Esophagus squamous epithelium (tissue), 5 donors: ENCODE measurements at places on chromosomes 12 and 14.

GRCh38 chr14:71883094-71883493 lies 49.1 kb upstream of the RGS6 start:
- DNase-seq: no peak
- H3K27ac ChIP-seq: no peak overlapping the region
- H3K36me3 ChIP-seq: no peaks in the 10 kb centered on the region
- H3K4me3 ChIP-seq: no peak overlapping the region
- H3K4me1 ChIP-seq: no peaks in the 10 kb centered on the region

GRCh38 chr12:111413442-111414086 lies 7.8 kb downstream of the SH2B3 start:
- peaks cover 56% of the 10 kb centered on the region for H3K4me1 ChIP-seq
- no peak overlapping the region for H3K4me3 ChIP-seq
- no peak overlapping the region for H3K27ac ChIP-seq
- H3K27me3 ChIP-seq: no peaks in the 10 kb centered on the region
- H3K36me3 ChIP-seq: peaks cover 7% of the 10 kb centered on the region

DNA sequence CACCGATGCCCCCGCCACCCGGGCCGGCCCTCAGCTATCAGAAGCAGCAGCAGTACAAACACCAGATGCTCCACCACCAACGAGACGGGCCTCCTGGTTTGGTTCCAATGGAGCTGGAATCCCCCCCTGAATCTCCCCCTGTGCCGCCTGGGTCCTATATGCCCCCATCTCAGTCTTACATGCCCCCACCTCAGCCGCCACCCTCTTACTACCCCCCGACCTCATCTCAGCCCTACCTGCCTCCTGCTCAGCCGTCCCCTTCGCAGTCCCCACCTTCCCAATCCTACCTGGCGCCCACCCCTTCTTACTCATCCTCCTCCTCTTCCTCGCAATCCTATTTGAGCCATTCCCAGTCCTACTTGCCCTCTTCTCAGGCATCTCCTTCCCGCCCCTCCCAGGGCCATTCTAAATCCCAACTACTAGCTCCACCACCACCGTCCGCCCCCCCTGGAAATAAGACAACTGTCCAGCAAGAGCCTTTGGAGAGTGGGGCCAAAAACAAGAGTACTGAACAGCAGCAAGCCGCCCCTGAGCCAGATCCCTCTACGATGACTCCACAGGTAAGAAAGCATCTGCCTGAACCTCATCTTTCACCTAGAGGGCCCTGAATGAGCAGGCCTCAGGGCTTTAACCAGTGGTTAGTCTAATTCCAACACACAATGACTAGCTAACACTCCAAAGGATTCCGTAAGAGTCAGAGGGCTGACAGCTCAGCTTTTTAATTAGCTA lies 851 bp downstream of the YLPM1 start:
- peaks cover 26% of the 10 kb centered on the region for H3K4me1 ChIP-seq
- no peaks in the 10 kb centered on the region for H3K36me3 ChIP-seq
- H3K27ac ChIP-seq: peak overlapping the region; percentile 91
- no peaks in the 10 kb centered on the region for H3K27me3 ChIP-seq

GRCh38 chr12:97048421-97049035 lies 141.5 kb downstream of the NEDD1 start:
- no peaks in the 10 kb centered on the region for H3K36me3 ChIP-seq
- no peak overlapping the region for H3K4me3 ChIP-seq
- no peaks in the 10 kb centered on the region for H3K4me1 ChIP-seq
- no peak for DNase-seq
- no peaks in the 10 kb centered on the region for H3K27me3 ChIP-seq

- peaks cover 13% of the 10 kb centered on the region for H3K27me3 ChIP-seq
- H3K36me3 ChIP-seq: no peaks in the 10 kb centered on the region
- peaks cover 31% of the 10 kb centered on the region for H3K4me1 ChIP-seq
- no peak overlapping the region for H3K27ac ChIP-seq
- H3K4me3 ChIP-seq: no peak overlapping the region
- no peak for DNase-seq
These were observed 52.0 kb upstream of the PPP2R5C start for GRCh38 chr14:101709533-101709881.

DNA sequence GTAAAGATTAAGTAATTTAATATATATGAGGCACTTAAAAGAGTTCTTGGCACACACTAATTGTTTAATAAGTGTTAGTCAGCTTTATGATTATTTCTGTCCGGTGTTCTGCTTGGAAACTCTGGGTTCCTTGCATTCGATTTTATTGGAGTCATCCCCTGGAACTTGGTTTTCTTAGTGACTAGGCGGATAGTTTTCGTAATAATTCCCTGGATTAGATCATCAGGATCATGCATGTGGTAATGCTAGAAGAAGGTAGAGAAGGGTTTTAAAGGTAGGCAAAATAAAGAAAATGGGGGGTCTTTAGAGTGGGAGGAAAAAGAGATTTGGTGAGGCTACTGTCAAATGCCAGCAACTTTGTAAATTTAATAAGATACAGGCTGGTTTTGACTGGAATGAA lies 88.4 kb downstream of the MYF5 start:
- no peak for DNase-seq
- no peak overlapping the region for H3K27ac ChIP-seq
- no peak overlapping the region for H3K4me3 ChIP-seq

- peaks cover 67% of the 10 kb centered on the region for H3K4me1 ChIP-seq
- no peaks in the 10 kb centered on the region for H3K36me3 ChIP-seq
- no peak overlapping the region for H3K4me3 ChIP-seq
- no peaks in the 10 kb centered on the region for H3K27me3 ChIP-seq
- H3K27ac ChIP-seq: no peak overlapping the region
These were observed 6.5 kb downstream of the PHLDA1 start for GRCh38 chr12:76024942-76025600.

- no peaks in the 10 kb centered on the region for H3K27me3 ChIP-seq
- DNase-seq: no peak
- no peak overlapping the region for H3K4me3 ChIP-seq
These were observed 2.9 kb downstream of the RILPL1 start for GRCh38 chr12:123530668-123531067.

- peaks cover 9% of the 10 kb centered on the region for H3K4me1 ChIP-seq
- H3K36me3 ChIP-seq: no peaks in the 10 kb centered on the region
- no peak for DNase-seq
These were observed 9.4 kb downstream of the ERP27 start for GRCh38 chr12:14928931-14929330.

GRCh38 chr12:79451978-79452377 lies 238.8 kb downstream of the PAWR start:
- no peaks in the 10 kb centered on the region for H3K27me3 ChIP-seq
- H3K36me3 ChIP-seq: no peaks in the 10 kb centered on the region
- no peaks in the 10 kb centered on the region for H3K4me1 ChIP-seq
- H3K4me3 ChIP-seq: no peak overlapping the region
- peak overlapping the region; percentile 34 for H3K27ac ChIP-seq
- DNase-seq: no peak

DNA sequence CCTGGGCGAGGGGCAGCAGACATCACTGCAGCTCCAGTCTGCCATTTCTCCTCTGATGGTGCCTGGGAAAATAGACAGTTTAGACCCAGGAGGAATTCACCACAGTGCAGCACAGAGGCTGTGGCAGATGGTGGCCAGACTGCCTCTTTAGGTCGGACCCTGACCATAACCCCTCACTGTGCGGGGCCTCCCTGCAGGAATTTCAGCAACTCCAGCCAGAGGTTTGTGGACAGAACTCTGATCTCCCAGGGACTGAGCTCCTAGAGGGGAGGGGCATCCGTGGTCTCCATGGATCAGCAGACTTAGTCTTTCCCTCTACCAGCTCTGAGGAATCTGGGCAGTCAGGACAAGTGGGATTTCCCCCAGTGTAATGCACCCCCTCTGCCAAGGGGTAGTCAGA lies 106.5 kb downstream of the ZC3H14 start:
- H3K4me3 ChIP-seq: no peak overlapping the region
- H3K27ac ChIP-seq: no peak overlapping the region
- DNase-seq: no peak
- no peaks in the 10 kb centered on the region for H3K27me3 ChIP-seq
- H3K36me3 ChIP-seq: no peaks in the 10 kb centered on the region

DNA sequence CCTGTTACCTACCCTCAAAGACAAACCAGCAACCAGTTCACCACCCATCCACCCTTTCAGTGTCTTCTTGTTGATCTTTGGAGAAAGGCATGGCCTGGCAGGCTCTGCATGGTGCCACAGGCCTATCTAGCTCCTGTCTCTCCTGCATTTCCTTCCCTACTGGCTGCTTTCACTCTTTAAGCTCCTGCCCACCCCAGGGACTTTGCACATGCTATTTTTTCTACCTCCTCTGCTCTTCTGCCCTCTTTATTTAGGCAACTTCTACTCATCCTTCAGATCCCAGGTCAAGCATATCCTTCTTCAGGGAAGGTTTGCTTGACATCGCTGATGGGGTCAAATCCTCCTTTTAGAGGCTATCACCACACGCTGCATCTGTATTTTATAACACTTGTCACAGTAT lies 27.1 kb upstream of the GPRC5A start:
- peaks cover 4% of the 10 kb centered on the region for H3K27me3 ChIP-seq
- no peak overlapping the region for H3K4me3 ChIP-seq
- H3K36me3 ChIP-seq: no peaks in the 10 kb centered on the region
- no peak for DNase-seq
- no peaks in the 10 kb centered on the region for H3K4me1 ChIP-seq

DNA sequence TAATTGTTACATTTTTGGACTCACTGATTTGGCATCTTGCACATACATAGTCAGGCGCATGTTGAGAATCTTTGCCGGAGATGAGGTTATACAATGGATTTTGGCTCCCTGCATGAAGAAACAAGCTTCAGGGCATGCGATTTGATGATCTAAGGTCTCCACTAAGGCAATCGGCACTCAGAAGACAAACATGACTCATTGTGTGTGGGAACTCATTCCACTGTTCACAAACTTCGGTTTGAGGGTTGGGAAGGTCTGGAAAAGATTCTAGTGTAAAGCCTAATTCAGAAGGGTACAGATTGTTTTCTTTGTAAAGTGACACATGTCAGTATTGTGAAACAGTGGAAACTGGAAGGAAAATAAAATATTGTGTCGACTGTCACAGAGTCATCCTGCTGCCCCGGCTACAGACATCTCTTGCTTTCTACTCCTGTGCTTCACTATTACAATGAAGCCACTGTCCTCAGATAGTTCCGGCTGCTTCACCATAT lies 192.6 kb upstream of the HMGA2 start:
- H3K27me3 ChIP-seq: no peaks in the 10 kb centered on the region
- H3K4me1 ChIP-seq: peaks cover 32% of the 10 kb centered on the region
- no peak overlapping the region for H3K4me3 ChIP-seq
- no peak for DNase-seq
- no peak overlapping the region for H3K27ac ChIP-seq

DNA sequence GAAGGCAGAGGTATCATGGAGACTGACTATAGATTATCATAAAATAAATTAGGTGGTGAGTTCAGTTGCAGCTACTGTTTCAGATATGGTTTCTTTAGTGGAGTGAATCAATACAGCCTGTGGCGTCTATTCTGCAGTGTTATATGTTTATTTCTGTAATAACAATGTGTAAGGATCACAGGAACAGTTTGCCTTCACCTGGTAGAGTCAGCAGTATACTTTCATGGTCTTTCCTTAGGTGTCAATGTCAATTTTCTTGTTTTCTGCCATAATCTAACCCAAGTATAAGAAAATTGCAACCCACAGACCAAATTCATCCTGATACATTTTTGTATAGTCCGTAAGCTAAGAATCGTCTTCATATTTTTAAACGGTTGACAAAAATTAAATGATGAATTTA lies 140.4 kb upstream of the ATF7IP start:
- H3K4me1 ChIP-seq: no peaks in the 10 kb centered on the region
- H3K4me3 ChIP-seq: no peak overlapping the region
- no peak overlapping the region for H3K27ac ChIP-seq
- no peaks in the 10 kb centered on the region for H3K36me3 ChIP-seq

DNA sequence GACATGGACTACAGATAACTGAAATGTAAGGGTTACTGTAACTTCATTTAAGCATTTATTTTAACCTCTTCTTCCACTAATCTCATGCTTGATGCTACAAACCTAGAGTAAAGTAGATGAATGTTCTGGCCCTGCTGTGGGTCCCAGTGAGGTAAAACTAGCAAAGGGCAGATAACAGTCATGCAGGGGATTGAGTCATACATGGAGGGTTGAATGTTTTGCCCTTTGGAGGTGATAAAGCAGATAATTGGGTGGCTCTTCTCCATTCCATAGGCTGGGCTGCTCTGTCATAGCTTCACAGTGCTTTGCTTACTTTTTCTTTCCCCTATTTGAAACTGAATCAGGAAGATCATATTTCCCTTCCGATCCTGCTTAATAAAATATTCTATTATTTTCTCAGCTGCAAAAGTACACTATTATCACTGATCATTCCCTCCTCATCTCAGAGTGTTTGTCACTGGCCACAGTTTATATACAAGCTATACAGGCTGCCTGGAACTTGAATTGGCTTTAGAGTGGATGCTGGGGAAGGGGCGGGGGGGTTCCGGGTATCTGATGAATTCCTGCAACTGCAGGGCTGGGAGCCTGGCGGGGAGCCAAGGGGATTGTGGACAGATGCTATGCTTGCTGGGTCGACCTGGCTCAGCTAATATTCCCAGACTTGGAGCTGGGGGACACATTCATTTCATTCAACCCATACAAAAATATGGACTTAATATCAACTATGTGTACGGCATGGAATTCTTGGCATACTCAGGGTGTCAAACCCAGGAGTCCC lies 235.1 kb downstream of the NRXN3 start:
- no peaks in the 10 kb centered on the region for H3K36me3 ChIP-seq
- H3K27me3 ChIP-seq: no peaks in the 10 kb centered on the region
- DNase-seq: no peak
- no peak overlapping the region for H3K27ac ChIP-seq
- no peaks in the 10 kb centered on the region for H3K4me1 ChIP-seq
- no peak overlapping the region for H3K4me3 ChIP-seq

DNA sequence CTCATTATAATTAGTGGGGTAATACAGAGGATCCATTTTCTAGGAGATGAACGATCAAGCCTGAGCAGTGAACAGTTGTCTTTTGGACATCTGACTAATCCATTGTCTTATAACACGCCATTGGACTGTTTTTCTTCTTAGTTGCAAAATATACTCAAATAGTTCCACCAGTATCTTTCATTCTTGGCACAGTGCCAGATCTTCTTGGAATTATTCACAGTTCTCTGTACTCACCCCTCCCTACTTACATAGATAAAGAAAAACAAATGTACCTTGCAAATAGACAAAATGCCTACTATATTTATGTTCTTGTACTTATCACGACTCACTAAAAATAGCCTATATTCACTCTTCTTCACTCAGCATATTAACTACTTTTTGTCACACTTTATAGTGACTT lies 3.8 kb downstream of the CBLN3 start:
- H3K36me3 ChIP-seq: no peaks in the 10 kb centered on the region
- peak overlapping the region; percentile 3 for H3K27ac ChIP-seq
- DNase-seq: no peak
- H3K27me3 ChIP-seq: no peaks in the 10 kb centered on the region
- no peak overlapping the region for H3K4me3 ChIP-seq

GRCh38 chr14:37048666-37049071 lies 123.7 kb downstream of the SLC25A21 start:
- H3K27me3 ChIP-seq: no peaks in the 10 kb centered on the region
- H3K4me3 ChIP-seq: no peak overlapping the region
- no peak for DNase-seq
- H3K36me3 ChIP-seq: no peaks in the 10 kb centered on the region
- H3K27ac ChIP-seq: peak overlapping the region; percentile 65
